Muscle of arm (tissue), 14 donors: ENCODE measurements at places on chromosomes 16 and 17. TPM values are rescaled to one million over a fixed set of nuclear protein-coding genes. Genes with fewer than 3 reads are reported as not detected.

CMTM2 gene
- 0.50 TPM for polyA plus RNA-seq

TELO2 gene
- polyA plus RNA-seq: not detected

RHOT1 gene
- 31.4 TPM for polyA plus RNA-seq

CCT6B gene
- polyA plus RNA-seq: 2.6 TPM

SLC13A5 gene
- 0.43 TPM for polyA plus RNA-seq

LGALS9B gene
- not detected for polyA plus RNA-seq

DHODH gene
- polyA plus RNA-seq: 12.0 TPM

DNA sequence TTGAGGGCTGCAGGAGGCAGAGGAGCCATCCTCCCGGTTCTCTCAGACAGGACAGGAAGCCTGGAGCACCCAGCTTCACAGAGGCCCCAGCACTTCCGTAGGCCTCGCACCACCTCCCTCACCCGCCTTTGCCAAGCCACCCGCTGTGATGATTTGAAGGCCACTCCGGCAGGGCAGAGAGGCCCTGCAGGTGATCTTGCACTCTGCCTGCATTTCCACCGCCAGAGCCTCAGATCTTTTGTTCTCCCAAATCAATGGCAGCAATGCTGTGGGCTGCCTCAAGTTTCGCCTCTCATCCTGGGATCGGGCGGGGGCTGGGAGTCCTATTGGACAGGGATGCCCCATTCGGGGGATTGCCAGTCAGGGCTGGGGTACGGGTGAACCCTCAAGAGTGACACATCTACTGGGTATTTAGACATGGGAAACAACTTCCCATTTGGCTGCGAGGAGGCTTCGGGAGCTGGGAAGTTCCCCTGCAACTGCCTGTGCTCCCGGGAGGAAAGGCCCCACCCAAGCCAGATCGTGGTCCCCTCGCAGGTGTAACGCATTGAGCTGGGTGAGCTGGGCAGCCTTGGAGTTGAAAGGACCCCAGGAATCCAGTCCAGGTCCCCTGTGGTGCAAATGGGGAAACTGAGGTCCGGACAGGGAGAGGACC is 34.8 kb upstream of the PEMT start:
- no peak for DNase-seq

GRCh38 chr16:29644338-29644857 is 18.6 kb upstream of the SPN start:
- no peak for DNase-seq

DNA sequence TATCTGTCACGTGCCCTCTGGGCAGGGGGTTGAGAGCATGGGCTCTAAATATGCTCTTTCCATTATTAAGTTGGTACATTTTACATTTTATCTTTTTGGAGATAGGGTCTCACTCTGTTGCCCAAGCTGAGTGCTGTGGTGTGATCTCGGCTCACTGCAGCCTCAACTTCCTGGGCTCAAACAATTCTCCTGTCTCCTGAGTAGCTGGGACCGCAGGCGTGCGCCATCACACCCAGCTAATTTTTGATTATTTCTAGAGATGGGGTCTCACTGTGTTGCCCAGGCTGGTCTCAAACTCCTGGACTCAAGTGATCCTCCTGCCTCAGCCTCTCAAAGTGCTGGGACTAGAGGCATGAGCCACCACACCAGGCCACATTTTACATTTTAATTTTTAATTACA is 43.9 kb upstream of the KDM6B start:
- DNase-seq: no peak

- DNase-seq: peak; percentile 91
Observed at GRCh38 chr16:55576384-55576783, 9.9 kb downstream of the CAPNS2 start.

GRCh38 chr17:45789874-45790273 is 5.8 kb downstream of the CRHR1 start:
- DNase-seq: no peak

- DNase-seq: peak; percentile 65
Observed at GRCh38 chr17:7842380-7843256, 8.6 kb downstream of the KDM6B start.

GRCh38 chr17:39979016-39979670 is 1.5 kb upstream of the PSMD3 start:
- DNase-seq: no peak

DNA sequence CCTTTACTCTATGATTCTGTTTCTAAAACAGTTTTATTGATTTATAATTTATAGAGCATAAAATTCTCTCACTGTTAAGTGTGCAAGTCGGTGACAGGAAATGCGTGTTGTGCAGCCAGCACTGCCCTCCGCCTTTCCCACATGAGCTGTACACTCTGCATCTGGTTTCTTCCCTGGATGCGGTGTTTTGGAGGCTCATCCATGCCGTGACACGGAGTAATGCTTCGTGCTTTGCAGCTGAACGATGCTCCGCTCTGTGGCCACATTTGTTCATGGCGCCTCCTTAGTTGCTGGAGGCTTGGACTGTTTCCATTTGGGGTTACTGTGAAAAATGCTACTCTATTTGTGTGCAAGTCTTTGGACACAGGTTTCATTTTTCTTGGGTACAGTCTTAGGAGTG is 7.2 kb upstream of the IGFALS start:
- no peak for DNase-seq

DNA sequence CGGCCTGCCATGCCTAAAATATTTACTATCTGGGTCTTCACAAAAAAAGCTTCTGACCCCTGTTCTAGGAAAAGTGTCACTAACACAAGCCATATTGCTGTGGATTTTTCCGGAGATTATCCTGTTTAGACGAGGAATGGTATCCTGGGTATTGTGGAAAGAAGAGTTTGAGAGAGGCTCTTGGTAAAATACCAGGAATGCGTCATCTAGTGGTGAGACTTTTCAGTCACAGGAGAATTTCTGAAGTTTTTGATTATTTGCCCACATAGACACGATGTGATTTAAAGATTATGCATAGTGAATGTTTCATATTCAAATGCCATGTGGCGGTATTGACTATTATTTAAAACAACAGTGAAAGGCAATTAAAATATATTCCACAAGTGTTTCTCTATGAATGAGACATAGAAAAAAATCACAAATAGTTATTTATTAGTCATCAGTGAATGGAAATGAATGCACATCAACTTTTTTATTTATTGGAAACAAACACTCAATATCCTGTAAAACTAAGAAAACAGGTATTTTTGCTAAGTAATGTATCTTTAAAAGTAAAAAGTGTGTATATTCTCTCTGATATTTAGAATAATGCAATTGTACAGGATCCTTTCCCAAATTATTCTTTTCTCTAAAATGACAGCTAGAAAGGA is 7.8 kb downstream of the KRT28 start:
- peak; percentile 69 for DNase-seq

DNA sequence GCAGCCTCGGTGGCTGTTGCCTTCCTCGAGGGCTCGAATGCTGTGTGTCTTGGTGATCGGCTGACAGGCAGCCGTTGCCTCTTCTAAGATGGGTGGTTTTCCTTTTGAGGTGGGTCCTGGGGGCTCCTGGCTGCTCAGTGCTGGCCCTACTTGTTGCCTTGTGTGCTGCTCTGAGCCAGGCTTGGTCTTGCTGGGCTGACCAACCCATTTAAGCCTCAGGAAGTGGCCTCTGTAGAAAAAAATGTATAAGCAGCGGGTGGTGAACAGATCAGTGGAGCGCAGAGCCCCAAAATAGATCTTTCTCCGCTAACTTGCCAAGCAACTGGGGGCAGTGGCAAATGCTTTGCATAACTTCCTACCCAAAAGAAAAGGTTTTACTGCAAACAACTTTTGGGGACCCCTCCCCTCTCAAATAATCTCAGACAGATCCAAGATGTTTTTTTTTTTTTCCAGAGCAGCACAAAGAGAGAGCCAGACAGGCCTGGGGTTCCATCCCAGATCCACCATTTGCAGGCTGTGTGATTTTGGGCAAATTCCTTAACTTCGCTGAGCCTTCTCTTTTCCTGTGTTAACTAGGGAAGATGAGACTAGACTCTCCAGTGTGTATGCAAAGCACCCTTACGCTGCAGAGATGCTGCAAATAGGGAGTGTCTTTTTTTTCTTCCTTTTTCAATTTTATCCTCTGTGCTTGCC is 42.5 kb downstream of the PLCG2 start:
- no peak for DNase-seq

DNA sequence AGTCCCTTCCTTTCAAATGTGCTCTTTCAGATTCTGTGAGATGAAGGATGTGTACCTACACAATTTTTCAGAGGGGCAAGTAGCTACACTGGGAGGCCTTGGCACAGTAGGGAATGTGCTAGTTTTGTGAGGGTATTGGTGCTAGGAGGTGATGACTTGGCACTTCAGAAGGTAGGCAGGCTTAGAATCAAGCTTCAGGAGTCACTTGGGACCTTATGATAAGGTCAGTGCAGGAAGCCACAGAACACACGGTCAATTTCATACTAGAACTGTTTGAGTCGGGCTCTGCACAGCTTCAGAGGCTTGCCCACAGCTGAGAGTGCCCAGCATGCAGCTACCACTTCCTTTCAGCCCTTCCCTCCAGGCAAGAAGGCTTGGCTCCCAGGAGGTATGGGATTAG is 6.1 kb downstream of the CMTM1 start:
- no peak for DNase-seq

DNA sequence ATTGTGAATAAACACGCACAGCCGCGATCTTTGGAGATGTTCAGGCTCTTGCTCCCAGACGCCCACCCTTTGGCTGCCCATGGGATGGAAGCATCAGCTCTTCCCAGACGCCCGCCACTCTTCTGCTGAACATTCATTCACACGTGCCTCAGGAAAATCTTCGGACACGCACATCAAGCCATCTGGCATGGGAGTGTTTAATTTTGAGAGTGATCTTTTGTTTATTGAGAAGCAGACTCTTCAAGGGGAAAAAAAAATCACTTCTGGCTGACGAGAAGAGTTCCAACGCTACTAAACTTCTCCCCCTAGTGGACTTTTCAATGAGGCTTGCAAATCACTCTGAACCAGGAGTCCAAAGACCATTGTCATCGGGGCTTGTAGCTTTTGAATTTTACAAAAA is 62.0 kb upstream of the NUDT7 start:
- DNase-seq: peak; percentile 62

- peak; percentile 52 for DNase-seq
Observed at GRCh38 chr17:59372138-59372751, 40.8 kb downstream of the YPEL2 start.

DNA sequence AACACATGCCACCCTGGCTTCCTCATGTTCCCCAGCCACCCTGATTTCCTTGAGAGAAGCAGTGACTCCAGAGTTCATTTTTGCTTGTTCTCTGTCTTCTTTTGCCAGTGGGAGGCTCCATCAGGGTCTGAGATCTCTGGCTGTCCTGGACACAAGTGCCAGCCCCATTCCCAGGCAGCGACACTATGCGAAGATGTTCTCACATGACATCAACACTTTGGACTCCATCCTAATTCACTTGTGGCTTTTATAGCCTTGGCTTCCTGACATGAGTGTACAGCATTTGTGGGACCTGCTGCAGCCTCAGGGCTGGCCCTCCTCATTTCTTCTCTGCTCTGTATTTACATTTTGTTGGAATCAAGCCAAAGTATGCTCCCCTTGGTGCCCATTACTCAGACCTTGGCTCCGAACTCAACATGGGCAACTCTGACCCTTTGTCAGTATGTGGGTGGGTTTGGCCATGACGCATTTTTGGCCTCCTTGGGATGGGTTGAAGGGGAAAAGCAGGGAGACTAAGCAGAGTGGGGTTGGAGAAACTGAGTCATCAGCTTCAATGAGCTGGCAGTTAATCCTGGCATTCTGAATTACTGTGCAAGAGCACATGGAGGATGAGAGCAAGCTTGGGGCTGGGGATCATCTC is 119.0 kb upstream of the EEF2KMT start:
- DNase-seq: no peak

DNA sequence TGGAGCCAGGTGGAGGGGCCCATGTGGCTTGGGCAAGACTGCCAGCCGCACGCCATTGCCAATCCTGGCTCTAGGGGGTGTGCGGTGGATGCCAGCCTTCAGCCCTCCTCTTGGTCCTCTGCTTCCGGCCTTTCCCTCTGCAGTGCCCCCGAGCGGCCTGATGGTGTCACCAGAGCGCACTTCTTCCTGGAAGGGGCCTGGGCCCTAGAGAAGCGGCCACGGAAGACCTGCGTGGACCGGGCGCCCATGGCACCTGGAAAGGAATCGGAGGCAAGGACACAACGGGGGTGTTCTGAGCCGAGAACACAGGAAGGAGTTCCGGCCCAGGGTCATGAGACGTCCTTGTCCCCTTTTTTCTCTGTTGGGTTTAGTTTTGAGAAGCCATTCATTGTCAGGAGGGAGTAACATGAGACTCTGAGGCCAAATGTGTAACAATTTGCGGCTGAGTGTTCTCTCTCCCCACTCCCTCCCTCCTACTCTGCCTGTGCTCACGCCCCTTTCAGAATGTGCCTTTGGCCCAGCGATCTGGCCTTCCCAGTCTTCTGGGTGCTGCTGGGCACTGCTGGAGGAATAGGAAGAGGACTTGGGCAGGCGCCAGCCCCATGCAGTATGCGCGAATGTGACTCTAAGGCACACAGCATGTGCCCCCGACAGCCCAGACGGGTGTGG is 92.8 kb downstream of the IRX3 start:
- peak; percentile 85 for DNase-seq

DNA sequence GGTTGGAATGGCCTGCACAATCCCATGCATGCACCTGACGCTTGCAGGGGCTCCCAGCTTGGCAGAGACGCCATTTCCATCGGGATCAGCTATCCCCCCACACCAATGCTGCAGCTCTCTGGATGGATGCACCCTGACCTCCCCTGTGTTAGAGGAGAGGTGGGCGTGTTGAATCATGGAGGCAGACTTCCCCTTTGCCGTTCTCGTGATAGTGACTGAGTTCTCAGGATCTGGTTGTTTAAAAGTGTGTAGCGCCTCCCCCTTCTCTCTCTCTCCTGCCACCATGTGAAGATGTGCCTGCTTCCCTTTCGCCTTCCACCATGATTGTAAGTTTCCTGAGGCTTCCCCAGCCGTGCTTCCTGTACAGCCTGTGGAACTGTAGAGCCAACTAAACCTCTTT is 17.8 kb upstream of the KCNH6 start:
- no peak for DNase-seq

DNA sequence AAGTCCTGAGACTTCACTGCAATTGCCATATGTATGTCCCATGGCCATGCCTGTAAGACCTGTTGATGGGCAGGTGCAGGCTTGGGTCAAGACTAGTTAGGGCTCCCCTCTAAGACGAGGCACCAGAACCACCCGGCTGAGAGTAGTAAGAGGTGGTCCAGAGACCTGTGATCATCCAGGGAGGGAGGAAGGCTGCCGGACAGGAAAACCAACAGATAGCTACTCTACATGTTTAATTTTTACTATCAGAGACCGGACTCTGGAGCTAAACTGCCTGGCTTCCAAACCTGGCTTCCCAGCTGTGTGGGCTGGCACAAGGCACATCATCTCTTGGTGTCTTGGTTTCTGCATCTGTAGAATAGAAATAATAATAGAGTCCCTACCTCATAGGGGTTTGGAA is 73.0 kb downstream of the ERCC4 start:
- no peak for DNase-seq

DNA sequence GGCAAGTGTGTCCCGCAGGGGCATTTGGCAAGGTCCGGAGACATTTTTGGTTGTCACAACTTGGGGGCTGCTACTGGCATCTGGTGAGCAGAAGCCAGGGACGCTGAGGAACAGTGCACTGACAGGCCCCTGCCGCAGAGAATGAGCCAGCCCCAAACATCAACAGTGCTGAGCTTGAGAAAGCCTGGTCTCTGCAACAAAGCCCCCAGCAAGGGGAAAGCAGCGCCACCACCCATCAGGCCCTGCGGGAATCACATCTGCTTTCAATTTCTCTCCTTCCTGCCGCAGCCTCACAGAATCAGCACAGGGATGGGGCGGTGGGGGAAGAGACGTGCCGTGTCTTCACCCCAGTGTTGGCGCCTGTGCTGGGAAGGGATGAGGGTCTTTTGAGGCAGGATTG is 14.8 kb upstream of the PRPSAP1 start:
- no peak for DNase-seq

- no peak for DNase-seq
Observed at GRCh38 chr17:8189041-8189710, 804 bp downstream of the BORCS6 start.
